ENCODE measurements at places on chromosomes 13 and 19. TPM values are rescaled to one million over a fixed set of nuclear protein-coding genes. Genes with fewer than 3 reads are reported as not detected.

DNA sequence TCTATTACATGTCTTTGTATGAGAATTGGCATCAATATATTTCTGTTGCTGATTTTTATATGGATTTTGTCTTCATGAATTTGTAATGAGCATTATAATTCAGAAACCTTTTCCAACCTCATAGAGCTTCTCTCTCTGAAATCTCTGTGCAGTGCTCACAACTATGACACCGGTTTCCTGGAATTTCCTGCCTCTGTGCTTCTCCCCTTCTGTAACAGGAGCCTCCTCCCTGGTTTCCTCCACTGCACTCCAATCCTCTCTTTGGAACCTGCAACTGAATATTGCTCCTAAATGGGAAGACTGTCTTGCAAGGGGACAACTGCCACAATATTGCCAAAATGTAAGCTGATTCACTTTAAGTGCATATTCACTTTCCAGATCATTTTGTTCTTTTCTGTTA lies 1147.9 kb downstream of the UQCRFS1 start:
- no peak for DNase-seq

- DNase-seq: no peak
Observed at GRCh38 chr13:46773541-46773940, 23.4 kb downstream of the ESD start.

DNA sequence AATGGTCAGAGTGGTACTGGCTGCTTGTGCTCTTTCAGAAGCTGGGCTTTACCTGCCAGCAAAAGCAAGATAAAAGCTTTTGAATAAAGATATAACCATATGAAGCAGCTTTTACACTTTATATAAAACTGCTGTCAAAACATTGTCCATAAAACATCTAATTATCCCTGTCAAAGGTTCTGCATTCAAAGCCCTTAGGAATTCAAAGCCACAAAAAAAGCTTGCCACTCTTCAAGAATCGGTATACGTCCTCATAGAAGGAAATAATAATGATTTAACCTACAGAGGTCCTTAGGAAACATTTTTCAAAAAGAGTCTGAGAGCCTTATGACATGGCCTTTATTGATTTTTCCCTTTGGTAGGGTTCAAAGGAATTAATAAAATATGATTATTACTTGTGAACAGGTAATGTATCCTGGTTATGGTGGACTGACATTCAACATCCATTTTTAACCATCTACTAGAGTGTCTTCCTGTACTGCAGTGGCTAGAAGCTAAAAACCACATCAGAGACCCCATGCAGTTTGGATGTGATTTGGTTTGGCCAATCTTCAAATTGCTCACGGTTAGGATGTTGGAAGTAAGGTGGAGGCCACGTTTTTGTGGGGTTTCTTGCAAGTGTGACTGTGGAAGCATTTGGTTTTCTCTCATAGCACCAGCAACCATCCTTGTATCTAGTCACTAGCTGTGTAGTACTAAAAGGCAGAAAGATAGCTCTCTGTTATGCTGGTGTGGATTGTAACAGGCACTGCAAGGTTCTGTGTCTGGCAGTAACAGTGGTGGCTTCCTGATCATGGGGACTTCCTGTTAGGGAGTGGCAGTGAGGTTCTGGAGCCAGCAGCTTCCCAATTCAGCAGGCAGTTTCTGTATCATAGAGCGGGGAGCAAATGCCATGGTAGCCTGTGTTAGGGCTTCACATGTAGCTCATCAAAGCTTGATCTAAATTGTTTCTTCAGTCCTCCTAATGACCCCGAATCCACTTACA lies 441.5 kb downstream of the DIAPH3 start:
- DNase-seq: no peak

DNA sequence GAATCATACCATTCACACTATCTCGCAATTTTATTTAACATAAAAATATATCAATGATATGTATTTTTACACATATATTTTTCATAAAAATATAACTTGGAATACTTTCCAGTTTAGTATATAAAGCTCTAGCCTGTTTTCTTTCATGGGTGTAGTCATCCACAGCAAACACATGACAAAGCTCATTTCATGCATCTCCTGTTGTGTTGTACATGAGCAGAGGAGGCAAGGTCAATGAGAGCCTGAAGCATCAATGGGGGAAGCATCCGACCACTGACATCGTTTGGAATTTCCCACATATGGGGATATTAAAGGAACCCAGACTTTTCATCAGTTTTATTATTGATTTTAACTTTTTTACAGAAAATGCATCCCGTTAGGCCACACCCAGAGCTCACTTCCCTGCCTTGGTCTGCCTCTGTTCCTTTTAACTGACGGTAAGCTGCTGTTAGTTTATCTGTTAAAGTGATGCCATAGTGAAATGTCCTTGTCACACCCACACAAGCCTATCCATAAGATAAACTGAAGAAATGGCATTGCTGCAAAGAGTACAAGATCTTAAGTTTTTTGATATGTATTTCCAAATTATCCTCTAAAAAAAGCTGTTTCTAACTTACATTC lies 44.0 kb downstream of the MIPEP start:
- no peak for DNase-seq

Gene KIR2DL3
- not detected for total RNA-seq
